ENCODE measurements at places on chromosomes 12 and 14.

DNA sequence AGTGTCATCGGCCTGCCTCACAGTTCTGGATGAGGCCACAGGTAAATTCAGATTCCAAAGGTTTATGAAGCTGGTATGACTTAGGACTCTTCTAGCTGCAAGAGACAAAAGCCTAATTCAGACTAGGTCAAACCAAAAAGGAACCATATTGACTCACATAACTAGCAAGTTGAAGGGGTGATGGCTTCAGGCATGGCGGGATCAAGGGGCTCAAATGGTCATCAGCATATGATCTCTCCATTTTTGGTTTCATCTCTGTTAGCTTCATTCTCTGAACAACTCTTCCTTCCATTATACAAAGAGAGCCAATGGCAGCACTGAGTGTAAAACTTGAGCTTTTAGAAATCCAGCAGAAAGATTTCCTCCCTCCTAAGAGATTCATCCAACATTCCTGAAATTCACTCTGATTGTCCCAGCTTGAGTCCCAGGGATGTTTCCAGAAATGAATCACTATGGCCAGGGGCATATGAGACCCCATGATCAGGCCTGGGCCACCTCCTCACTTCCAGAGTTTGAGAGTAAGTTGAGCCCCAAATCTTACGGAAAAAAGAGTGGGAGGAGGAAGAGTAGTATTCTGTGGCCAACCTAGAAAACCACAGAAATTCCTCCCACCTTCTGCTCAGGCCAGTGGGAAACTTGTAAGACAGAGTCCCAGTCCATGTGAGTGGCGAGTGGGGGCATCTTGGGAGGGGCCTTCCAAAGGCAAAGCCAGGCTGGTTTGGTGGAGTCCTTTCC is 2.0 kb upstream of the MAP1LC3B2 start:
- peak; percentile 30 for DNase-seq

GRCh38 chr14:95327558-95328374 is 8.1 kb upstream of the CLMN start:
- no peak for DNase-seq

DNA sequence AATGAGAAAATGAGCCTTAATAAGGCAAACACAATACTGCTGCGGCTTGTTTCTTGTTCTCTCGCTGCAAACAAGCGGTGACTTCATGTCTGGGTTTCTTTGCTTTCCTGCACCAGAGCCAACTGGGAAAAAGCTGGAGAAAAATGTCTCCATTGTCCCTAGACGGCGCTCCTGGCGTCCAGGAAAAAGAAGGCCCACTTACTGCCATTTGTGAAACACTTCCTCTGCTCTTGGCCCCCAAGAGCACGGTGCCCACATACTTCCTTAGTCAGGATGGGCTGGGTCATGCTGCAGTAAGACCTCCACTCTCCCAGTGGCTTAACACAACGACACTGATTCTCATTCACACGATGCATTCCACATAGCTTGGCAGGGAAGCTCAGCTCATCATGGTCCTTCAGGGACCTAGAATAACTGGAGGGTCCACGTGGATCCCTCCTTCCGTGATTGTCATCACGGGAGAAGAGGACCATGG is 86.0 kb upstream of the BCL11B start:
- DNase-seq: no peak

GRCh38 chr14:106201376-106201775 is 675.0 kb downstream of the TMEM121 start:
- no peak for DNase-seq

DNA sequence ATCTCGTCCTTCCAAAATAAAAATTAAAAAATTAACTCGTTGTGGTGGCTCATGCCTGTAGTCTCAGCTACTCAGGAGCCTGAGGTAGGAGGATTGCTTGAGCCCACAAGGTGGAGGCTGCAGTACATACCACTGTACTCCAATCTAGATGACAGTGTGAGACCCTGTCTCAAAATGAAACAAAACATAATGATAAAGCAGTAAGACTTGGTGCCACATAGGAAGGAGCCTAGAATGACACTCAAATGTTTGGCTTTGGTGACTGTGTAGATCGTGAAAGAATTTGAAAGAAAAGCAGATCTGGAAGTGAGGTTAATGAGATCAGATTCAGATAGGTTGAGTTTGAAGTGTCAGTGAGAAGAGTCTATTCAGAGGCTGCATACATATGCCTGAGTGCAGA is 150.1 kb upstream of the ATP2B1 start:
- DNase-seq: no peak

DNA sequence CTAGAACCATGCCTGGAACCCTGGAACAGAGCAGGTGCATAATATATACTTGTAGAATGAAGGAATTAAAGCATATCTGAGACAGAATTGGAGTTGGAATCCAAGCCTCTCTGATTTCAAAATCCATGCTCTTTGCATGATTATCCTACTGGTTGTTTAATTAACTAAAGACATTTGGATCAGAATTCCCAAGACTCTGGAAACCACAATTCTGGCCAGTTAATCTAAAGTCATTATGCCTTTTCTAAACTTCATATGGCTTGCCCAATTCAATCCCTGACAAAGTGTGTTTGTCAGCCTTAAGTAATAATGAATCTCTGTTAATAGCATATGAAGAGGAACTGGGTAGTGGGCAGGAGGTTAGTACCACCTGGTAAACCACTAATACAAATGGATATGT is 422.6 kb downstream of the ATP23 start:
- DNase-seq: no peak

GRCh38 chr12:125276567-125276966 is 211.3 kb downstream of the AACS start:
- no peak for DNase-seq

- no peak for DNase-seq
These were observed 23.6 kb upstream of the TTC7B start for GRCh38 chr14:90839889-90840266.

GRCh38 chr14:31541702-31542101 is 19.5 kb upstream of the NUBPL start:
- DNase-seq: no peak

GRCh38 chr12:118052324-118053070 is 8.5 kb downstream of the WSB2 start:
- DNase-seq: peak; percentile 94

DNA sequence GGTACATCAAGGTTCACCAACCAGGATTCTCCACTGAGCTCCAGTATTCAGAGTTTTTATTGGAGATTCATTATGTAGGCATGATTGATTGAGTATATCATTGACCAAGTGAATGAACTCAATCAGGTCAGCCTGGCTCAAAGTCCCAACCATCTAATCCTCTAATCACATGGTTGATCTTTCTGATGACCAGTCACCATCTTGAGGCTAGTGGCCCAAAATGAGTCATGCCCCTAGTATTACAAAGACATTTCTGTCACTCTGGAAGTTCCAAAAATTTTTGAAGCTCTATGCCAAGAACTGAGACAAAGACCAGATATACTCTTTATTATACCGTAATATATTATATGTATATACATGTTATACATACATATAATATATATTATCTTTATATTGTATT is 75.9 kb upstream of the ATF7IP start:
- no peak for DNase-seq

GRCh38 chr12:26361964-26362363 is 166.6 kb downstream of the SSPN start:
- no peak for DNase-seq

DNA sequence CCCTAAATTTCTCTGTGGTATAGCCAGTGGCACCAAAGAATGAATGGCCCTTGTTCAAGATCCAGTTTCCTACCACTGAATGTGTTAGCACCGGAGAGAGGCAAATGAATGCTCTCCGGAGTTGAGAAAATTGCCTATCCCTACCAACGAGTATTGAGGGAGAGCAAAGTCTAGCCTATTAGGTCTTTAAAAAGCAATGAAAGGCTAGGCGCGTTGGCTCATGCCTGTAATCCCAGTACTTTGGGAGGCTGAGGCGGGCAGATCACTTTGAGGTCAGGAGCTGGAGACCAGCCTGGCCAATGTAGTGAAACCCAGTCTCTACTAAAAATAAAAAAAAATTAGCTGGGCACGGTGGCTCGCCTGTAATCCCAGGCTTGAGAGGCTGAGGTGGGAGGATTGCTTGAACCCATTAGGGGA is 898 bp upstream of the RAB15 start:
- no peak for DNase-seq

Measured in fibroblast of pulmonary artery (primary cell).